Inflammatory macrophage treated with lipopolysaccharide for 1 hour (primary cell): ENCODE measurements at places on chromosomes 7 and 10.
A peak's percentile ranks its signal among the peaks of the same experiment; 100 is the strongest.

- DNase-seq = no peak
Observed at GRCh38 chr7:100024020-100024619, 8.7 kb downstream of the ZKSCAN1 start.

DNA sequence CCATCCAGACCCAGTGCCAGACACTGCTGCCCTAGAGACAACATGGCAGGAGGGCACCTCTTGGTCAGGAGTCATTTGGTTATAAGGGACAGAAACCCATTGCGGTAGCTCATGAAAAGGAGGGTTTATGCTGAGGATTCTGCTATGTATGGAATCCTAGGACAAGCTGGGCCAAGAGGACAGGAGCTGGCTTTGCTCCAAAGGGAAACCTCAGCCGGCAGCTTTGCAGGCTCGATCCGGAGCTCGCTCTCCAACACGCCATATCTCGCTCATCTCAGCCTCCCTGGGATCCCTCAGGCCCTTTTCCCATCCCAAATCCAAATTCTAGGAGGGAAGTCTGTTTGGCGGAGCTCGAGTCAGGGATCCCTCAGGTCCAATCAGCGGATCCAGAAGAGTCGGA lies 345.7 kb downstream of the GLRX3 start:
- no peak for DNase-seq

DNA sequence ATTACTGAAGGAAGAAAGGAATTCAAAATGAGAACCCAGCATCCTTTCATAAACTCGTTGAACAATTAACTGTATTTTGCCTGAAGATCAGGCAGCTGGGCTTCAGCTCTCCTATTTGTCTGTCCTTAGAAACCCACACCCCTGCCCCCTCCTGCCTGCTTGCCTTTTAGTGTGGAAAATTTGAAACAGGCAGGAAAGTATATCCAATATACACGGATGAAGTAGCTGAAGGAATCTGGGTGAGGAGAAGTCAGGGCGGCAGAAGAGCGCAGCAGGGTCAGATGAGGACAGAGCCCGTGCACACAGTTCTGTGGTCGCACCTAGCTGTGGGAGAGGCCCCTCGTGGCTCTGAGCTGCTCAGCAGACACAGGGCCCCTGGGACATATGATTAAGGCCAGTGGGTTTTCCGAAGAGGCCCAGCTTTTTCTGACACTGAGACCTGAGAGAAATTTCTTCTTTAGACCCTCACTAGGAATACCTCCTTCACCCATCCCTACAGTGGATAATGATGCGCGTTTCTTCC lies 87.9 kb downstream of the ACTR3B start:
- no peak for DNase-seq

- peak; percentile 25 for DNase-seq
Observed at GRCh38 chr10:63106111-63106755, 26.9 kb upstream of the NRBF2 start.

DNA sequence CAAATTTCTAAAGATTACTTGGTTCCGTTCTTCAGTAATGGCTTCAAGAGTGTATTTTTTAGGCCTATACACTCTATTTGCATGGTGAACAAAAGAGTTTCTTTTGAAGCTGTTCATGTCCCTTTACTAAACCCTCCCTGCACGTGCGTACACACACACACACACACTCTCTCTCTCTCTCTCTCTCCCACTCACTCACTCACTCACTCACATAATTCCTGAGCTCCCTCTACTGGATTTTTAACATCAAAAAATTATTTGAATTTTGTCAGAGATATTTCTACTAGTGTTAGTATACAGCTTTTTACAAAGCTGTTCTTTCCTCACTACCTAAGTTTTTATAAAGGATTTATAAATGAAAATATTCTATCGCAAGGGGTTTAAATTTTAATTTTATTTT lies 85.9 kb downstream of the UBE3C start:
- no peak for DNase-seq

DNA sequence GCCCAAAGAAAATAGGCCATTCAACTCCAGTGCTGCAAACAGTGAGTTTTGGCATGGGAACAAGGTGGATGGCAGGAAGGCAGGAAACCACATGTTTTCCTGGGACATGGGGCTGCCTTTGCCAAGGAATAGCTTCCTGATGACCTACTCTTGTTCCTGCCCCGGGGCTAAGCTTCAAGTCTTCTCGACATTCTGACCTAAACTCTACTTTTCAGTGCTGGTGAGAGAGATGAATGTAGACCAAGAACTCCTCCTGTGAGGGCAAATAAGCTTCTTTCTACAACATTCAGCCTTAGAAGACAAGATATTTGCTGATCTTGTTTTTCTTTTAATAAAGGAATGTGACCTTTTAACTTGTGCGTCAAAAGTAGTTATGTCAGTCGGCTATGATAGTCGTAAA lies 199.0 kb downstream of the GPR37 start:
- DNase-seq = no peak

DNA sequence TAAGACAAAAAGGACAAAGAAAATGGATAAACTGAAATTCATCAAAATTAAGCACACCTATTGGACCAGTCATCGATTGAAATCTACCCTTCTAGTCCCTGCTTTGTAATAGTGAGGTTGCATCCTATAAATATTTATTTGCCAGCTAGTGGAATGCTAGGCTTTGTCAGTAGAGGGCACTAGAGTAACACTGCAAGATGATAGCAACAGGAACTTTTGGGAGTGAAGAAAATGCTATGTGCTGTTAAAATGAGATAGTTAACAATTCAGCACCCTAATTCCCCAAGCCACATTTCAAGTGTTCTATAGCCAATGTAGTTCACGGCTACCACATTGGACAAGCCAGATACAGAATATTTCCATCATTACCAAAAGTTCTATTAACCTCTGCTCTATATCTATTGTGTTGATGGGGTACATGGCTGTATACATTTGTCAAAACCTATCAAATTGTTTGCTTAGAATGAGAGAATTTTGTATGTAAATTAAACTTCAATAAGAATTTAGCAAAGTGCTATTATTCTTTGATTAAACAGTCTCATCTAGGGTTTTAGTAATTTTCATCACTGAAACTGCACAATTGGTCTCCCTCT lies 69.8 kb downstream of the LSMEM1 start:
- DNase-seq = peak; percentile 45

DNA sequence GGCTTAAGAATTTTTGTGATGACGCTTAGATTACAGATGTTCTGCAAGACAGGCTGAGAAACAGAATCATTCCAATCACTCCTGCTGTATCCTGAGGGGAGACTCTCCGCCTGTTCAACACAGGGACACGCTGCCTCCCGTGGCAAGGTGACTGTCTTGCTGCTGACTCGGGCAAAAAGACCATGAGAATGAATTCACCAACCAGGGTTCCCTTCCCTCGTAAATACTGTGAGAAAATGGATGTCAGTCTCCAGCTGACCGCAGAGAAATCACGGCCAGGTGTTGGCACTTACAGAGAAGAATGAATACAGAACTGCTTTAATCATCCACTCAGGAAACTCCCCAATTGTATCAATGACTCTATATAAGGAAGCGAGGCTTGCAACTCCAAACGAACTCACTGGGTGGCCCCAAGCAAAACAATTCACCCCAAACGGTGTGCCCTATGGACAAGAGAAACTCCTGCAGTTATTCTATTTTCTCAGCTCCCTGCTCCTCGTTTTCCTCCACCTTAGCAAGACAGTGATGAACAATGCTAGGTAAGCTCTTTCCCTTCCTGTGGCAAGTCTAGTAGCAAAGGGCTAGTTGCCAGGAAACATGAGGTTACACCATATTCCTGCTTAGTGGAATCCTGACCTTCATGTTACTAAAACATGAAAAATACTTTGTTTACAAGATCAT lies 22.8 kb downstream of the GNA12 start:
- peak; percentile 75 for DNase-seq

DNA sequence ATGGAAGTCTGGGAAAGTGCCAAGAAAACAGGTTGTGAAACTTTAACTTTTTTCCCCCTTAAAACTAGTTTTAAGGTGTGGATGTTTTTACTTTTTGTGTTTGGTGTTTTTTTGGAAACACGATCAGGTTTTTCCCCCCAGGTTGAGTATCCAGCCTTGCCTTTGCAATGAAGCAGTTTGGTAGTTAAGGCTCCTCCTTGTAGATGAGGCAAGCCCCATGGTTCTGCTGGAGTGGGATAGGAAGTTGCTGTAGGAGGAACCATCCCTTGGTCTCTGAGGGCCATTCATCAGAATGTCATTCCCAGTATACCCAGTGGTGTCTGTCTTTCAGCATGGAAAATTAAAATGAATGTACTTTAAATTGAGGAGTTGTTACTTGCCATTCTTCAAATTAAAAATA lies 2.7 kb downstream of the CUL1 start:
- peak; percentile 38 for DNase-seq

GRCh38 chr7:136728945-136729344 lies 139.5 kb upstream of the CHRM2 start:
- no peak for DNase-seq

DNA sequence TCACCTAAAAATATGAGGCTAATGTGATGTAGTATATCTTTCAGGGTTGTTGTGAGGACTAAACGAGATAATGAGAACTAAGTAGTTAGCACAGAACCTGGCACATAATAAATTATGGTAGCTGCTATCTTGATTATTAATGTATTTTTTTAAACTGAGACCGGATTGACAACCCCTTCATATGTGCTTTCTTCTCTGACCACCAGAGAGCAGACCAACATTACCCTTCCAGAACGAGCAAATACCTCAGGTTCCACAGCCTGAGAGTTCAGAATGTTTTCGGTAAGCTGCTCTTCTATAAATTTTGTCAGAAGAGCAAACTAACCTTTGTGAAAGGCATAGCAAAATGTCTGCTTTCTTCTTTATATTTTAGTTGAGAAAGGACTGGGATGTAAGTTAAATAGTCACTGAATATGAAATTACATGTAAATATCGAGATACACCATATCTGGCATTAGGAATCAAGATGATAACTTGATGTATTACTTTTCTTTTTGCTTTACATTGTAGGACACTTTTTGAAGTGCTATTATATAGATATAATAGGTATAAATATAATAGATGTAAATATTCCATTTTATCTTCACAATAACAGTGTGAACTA lies 13.6 kb upstream of the BPGM start:
- DNase-seq = peak; percentile 23

DNA sequence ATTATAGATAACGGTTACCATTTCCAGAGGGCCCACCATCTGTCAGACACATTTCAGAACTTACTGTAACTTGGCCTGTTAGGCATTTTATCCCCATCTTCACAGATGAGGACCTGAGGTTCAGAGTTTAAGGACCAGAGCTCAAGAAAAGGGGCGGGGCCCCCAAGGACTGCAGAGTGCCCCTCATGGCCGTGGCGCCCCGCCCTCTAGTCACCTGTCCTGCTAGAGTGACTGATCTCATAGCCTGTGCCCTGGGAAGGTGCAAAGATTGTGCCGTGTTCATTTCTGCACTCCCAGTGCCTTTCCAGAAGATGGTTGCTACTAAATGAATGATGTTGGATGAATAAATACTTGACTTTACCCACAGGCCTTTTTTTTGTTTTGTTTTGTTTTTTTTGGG lies 107.0 kb downstream of the XRCC2 start:
- no peak for DNase-seq

DNA sequence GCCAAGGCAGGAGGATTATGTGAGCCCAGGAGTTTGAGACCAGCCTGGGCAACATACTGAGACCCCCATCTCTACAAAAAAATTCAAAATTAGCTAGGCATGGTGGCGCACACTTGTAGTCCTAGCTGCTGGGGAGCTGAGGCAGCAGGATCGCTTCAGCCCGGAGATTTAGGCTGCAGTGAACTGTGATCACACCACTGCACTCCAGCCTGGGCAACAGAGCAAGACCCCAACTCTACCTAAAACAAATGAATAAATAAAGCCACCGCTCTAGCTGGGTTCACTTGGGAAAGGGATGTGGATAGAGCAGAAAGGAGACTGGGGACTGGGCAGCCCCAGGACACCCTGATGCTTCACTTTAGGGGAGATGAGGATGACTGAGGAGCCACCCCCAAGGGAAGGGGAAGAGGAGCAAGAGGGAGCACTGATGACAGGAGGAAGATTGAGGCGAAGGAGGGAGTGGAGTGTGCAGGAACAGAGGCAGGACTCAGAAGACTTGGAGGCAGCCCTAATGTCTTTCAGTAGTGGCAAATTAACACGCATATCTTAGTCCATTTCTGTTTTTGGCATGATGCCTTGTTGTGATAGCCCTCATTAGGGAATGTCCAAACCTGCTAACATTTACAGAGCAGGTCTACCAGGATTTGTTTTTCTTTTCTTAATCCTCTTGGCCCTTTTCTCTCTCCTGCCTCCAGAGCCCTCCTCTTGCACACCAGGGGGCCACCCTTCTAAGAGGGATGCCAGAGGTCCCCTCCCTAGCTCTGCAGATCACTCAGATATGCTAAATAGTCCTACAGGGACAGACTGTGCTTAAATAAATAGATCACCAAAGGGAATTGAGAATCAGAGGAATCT lies 88.3 kb downstream of the C10orf105 start:
- no peak for DNase-seq

GRCh38 chr7:25765110-25765655 lies 386.8 kb upstream of the NFE2L3 start:
- DNase-seq = no peak

GRCh38 chr7:5777932-5778331 lies 3.5 kb downstream of the RNF216 start:
- DNase-seq = no peak

DNA sequence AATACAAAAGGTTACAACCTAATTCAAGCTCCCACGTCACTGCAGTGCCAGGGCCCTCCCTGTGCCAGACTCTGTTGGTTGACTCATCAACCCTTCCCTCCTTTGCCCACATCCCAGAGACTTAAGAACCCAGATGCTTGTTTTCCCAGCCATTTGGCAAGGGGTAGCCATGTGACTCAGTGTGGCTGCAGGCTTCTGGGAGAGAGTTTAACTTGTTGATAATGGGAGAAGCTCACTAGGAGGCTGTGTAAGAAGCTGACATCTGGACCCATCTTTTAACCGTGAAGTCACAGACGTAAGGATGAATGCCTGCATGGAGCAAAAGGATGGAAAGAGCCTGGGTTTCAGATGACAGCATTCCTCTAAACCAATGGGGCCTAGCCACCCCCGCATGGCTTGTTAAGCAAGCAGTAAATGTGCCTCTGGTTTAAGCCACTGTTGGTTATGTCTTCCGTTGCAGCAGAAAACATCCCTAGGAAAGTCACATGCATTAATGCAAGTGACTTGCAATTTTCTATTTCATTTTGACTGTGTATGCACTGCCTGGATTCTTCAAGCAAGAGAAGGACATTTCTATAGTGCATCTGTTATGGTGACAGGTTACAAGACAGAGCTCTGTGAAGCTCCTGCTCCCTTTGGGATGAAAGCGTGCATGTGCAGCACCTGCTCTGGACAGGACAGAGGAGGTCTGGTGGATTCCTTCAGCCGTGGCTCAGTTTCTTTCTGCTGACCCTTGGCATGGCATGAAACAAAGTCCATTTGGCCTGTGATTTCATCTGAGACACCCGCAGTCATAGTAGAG lies 57.5 kb upstream of the CREB5 start:
- DNase-seq = no peak

DNA sequence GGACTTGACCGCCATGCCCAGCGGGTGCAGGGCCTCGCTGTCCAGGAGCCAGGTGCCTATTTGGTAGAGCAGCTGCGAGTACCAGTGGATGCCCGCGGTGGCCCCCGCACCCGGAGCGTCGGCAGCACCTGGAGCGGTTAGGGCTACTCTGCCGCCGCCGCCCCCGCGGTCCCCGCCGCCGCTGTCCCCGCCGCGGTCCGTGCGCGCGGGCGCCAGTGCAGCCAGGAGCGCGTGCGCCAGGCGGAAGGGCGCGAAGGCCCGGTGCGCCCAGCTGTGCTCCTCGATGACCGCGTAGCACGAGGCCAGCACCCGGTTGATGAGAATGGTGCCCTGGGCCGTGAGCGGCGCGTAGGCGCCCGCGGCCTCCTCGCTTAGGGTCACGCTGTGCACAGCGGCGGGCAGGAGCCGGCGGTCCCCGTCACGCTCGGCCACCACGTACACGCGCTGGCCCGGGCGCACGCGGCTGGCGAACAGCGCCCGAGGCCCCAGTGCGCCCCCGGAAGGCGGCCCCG lies 9.3 kb downstream of the SHH start:
- DNase-seq = no peak
